Osteocyte (in vitro differentiated cells): ENCODE measurements at places on chromosomes 12 and 14.

- no peak for DNase-seq
These were observed 192.2 kb downstream of the TMTC3 start for GRCh38 chr12:88334271-88334670.

- DNase-seq, result no peak
These were observed 202.0 kb downstream of the PPM1H start for GRCh38 chr12:62732861-62733427.

- DNase-seq, result no peak
These were observed 16.5 kb upstream of the IFT81 start for GRCh38 chr12:110107369-110108281.

- no peak for DNase-seq
These were observed 141.6 kb downstream of the KICS2 start for GRCh38 chr12:64080319-64081007.

DNA sequence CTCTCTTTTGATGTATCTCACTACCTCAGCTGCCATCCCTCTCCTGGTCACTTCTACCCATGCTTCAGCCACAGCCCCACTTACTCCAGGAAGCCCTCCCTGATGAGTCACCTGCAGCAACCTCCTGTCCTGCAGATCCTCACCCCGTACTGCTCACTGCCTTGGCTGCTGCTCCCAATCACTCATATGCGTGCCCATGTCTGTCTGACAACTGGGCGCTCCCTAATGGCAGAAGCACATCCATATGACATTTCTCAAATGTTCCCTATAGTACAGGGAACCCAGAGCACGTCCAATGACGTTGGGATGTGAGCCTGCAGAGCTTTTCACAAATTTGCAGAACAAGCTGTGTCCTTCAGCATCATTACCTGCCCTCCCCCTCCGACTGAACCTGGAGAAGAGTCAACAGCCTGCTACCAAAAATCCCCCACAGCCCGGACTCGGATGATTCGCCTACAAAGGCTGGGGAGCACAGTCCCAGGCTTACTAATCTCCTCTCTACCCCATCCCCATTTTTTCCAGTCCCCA is 90.0 kb downstream of the SINHCAF start:
- DNase-seq, result peak; percentile 53

- DNase-seq, result no peak
These were observed 678 bp downstream of the RPS6KA5 start for GRCh38 chr14:91059576-91060350.

DNA sequence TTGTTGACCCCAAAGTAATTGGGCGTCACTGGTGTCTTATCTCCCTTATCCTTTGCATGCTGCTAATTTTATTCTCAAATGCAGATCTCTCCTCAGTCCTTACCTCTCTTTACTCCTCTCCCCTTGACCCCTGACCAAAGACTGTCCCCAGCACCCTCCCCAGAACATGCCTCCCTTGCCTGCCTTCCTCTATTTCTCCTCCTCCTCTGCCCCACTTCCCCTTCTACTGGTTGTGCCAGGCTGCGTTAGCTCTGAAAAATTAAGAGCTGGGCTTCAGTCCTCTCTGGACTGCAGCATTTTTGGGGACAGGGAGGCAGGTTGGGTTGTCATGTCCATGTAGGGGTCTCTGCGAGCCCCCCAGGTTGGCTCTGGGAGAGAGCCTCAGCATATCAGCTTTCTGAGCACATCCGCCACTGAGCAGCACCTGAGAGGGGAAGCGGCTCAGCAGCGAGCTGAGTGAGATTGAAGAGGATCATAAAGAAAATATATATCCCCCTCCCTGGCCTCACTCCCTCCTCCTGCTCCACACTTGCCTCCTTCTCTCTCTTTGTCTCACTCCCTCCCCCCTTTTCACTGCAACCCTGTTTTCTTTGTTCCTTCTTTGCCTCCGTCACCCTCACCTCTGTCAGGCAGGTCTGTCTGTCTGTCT is 6.4 kb upstream of the CISTR start:
- no peak for DNase-seq

- DNase-seq, result no peak
These were observed 16.0 kb downstream of the FOS start for GRCh38 chr14:75294649-75295033.

DNA sequence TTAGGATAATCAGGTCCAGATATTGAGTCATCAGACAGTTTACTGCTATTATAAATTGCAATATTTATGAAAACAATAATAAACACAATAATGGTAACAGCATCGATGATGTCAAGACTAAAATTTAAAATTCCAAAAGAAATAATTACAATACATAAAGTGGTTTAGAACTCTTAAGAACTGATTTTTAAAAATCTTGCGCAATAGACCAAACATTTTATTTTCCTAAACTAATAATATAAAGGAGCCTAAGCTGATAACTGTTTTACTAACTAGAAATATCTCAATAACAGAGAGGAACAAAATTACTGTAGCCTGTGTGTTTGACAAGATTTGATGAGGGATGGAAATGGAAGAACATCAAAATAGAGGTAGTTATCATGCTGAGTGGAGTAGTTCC is 93.9 kb upstream of the TRHDE start:
- no peak for DNase-seq

- DNase-seq, result peak; percentile 72
These were observed 19.0 kb upstream of the SMOC1 start for GRCh38 chr14:69860221-69860620.

- DNase-seq, result no peak
These were observed 32.9 kb downstream of the NIN start for GRCh38 chr14:50798048-50798421.

DNA sequence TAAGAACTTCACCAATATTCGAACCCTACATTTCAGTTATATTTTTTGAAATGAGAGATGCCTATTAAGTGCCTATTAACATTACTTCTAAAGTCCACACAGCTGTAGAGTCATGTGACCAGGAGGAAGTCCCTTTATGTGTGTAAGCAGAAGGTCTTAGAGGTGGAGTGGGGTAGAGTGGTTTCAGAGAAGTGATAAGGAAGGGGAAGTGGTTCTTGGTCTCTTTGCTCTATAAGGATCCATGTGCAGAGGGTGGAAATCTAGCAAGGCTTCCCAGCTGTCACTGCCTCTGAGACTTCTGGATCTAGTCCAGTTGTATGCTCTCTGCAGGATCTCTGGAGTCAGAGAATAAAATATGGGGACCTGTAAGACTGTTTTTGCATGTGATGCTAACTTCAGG is 673.9 kb downstream of the FLRT2 start:
- DNase-seq, result no peak

DNA sequence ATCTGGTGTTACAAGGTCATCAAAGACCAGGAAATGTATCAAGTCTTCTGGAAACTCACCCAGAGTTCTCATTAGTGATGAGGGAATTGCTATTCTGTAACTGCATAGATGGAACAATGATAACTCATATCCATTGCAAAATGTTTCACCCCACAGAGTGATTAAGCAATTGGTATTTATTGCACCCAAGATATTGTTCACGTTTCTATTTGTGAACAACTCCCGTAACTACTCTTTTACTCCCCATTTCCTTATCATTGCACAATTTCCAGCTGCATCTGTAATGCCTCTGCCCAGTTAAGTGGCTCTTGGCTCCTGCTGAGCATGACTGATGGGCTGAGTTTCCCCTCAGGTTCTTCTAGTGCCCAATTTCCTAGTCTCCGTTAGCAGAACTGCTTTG is 108.7 kb upstream of the PRICKLE1 start:
- no peak for DNase-seq

- peak; percentile 63 for DNase-seq
These were observed 285.3 kb downstream of the DPF3 start for GRCh38 chr14:72608391-72609204.

DNA sequence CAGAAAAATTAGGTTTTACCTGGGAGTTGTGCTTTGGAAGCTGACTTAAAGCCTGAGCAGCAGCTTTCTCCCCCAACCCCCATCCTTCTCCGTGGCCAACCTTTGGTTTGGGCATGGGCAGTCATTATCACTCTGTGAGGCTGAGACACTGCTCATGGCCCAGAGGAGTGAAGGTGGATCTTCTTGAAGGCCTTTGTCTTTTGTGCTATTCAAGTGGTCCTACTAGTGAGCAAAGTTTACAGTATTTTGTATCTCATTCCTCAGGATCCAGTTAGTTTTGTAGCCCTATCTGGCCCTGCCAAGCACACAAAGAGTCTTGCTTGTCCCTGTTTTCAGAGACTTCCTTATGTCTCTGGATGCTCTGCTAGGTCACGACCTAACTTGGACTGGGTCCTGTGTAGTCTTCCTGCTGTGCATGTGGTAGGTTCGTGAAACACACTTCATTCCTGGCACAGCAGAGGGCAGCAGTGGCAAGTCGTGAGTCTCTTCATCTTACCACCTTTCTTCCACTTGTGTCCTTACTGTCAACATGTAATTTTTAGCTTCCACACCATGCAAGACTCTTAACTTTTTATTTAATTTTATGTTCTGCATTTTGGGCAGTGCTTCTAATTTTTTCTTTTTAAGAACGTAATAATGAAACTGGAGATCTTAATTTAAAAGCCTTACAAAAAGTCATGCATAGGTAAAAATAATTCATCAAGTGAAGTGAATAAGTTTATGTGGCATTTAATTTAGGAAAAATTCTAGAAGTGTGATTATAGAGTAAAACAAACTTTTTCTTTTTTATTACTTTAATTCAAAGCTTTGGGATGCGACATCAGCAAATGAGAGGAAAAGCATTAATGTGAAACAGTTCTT is 53.7 kb downstream of the APAF1 start:
- no peak for DNase-seq

- DNase-seq, result peak; percentile 96
These were observed 39.9 kb downstream of the CORO1C start for GRCh38 chr12:108691175-108691997.

DNA sequence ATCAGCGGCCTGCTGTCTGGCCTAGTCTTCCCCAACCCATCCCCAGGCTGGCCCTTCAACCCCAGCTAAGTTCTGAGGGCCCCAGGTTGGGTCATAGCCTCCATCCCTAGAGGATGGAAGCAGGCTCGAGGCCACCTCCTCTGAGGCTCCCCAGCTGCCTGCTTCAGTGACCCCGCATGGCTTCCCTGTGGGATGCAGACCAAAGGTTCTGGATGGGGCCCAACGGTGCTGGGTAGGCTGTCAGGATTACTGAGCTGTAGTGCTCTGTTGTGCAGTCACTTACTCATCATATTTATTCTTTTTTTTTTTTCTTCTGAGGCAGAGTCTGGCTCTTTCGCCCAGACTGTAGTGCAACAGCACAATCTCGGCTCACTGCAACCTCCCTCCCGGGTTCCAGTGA is 92.0 kb downstream of the IRF2BPL start:
- no peak for DNase-seq

DNA sequence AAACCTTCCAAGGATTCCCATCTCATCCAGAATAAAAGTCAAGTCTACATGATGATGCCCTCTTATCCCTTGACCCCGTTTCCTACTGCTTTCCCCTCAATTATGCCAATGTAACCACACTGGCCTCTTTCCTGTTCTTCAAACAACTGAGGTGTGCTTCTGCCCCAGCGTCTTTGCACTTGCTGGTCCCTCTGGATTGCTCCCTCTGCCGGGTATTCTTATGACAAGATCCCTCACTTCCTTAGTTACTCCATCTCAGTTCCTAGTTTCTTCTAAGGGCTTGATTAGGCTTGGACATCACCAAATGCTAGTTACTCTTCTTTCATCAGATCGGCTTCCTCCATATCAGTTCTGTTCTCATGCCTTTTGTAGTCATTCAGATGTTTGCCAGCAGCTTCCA is 32.7 kb upstream of the PELI2 start:
- no peak for DNase-seq

GRCh38 chr14:91270188-91270587 is 25.7 kb upstream of the GPR68 start:
- DNase-seq, result no peak

- DNase-seq, result peak; percentile 59
These were observed 221.8 kb downstream of the TMEM121 start for GRCh38 chr14:105748204-105748578.

GRCh38 chr12:116060764-116061163 is 216.7 kb downstream of the MED13L start:
- no peak for DNase-seq

GRCh38 chr12:130849561-130850417 is 10.7 kb upstream of the STX2 start:
- no peak for DNase-seq

GRCh38 chr12:107859367-107859766 is 84.9 kb downstream of the ASCL4 start:
- no peak for DNase-seq

DNA sequence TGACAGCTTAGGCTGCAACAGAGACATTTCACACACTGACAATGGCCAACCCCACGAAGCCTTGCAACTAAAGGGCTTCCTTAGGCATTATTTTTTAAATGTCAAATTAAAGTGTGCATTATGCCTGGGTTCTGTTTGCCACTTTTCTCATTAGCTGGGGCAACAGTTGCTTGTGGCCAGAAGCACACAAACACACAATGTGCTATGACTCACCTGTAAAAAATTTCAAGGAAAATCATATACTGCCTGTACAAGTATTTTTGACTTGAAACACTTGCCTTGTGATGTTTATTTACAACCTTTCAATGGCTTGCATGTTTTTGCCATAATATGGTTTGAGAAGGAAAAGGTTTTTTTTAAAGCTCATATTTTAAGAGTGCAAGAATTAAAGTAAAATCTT is 1.9 kb downstream of the NTN4 start:
- no peak for DNase-seq

DNA sequence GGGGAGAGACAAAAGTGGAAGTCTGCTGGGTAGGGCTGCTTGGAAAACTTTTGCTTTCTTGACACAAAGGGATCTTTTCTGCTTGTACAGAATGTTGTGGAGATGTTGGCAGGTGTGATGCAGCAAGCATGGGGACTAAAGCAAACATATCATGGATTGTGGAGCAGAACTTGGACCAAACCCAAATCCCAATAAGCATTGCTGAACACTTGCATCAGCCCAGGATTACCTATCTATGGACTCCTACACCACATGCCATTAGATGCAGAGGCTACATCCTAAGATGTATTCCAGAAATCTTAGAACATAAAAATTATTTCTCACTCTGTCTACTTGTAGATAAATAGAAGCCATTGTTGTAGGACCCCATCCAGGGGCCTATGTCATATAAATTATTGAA is 44.7 kb upstream of the RERG start:
- no peak for DNase-seq

- no peak for DNase-seq
These were observed at the start of gene DAO for GRCh38 chr12:108879615-108880254. Gene DAO (plus strand): TSS chr12:108880092. CDS start chr12:108885007, 4,915 bp downstream.

- DNase-seq, result no peak
These were observed 182.0 kb upstream of the DCN start for GRCh38 chr12:91364471-91365184.

DNA sequence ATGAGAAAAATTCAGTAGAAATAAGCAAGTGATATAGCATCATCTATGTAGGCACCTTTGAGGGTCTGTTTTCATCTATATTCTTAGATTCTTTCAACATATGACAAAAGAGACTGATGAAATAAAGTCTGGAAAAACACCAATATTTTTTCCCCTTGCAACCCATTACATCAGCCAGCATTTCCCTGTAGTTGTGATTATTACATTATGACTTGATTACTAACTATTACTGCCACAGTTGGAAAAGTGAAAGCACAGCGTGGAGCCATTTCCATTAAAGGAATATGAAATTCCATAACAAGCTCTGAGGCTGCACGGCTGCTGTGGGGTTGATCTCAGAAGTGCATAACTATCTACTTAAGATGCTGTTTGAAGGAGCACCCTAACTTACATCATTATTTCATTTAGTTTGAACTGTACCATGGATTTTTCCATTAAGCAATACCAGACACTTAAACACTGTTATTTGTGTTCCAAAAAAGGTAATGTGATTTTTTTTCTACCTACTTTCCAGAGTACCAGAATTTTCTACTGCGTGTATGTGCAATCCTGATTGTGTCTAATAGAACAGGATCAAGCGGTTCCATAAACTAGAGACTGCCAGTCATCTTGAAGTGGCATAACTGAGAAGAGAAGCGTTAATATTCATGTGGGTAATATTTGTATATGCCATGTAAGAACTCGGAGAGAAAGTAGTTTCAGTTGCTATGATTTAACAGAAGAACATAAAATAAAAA is 405.5 kb downstream of the MDGA2 start:
- DNase-seq, result no peak
